Memory B cell (primary cell): ENCODE measurements at places on chromosomes 4 and X.

- peaks cover 3% of the 10 kb centered on the region for H3K4me1 ChIP-seq
- no peaks in the 10 kb centered on the region for H3K27me3 ChIP-seq
- H3K27ac ChIP-seq = no peak overlapping the region
- peak; percentile 22 for DNase-seq
Observed at GRCh38 chr4:80521438-80521837, 185.9 kb downstream of the CFAP299 start.

GRCh38 chr4:27861381-27861787 is 1000.7 kb downstream of the STIM2 start:
- no peak overlapping the region for H3K27ac ChIP-seq
- H3K4me3 ChIP-seq = no peak overlapping the region
- DNase-seq = no peak
- no peaks in the 10 kb centered on the region for H3K36me3 ChIP-seq

GRCh38 chrX:132444936-132445335 is 43.9 kb downstream of the MBNL3 start:
- no peaks in the 10 kb centered on the region for H3K36me3 ChIP-seq
- no peak for DNase-seq
- peaks cover 9% of the 10 kb centered on the region for H3K4me1 ChIP-seq
- H3K27ac ChIP-seq = peak overlapping the region; percentile 61
- H3K4me3 ChIP-seq = no peak overlapping the region

GRCh38 chrX:39764441-39764914 is 333.3 kb downstream of the BCOR start:
- no peak overlapping the region for H3K27ac ChIP-seq
- no peaks in the 10 kb centered on the region for H3K36me3 ChIP-seq
- no peak overlapping the region for H3K4me3 ChIP-seq
- no peaks in the 10 kb centered on the region for H3K4me1 ChIP-seq
- no peak for DNase-seq

DNA sequence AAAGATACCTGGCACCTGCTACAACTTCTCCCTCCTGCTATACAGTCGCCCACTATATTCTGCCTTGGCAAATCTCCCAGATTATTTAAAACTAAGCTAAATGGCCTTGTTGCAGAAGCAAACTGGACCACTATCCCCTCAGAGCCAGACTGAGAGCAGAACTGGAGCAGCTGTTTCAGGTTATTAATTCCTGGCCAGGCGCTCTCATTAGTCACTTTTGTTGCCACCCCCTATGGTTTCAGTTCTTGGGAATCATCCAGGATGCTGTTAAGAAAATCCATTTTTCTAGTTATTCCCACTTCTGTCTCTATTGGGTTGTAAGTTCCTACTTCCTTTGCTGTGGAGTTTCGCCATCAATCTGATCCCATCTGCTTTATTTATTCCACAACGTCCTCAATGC is 30.1 kb downstream of the ADGRA3 start:
- H3K36me3 ChIP-seq = no peaks in the 10 kb centered on the region
- H3K27me3 ChIP-seq = no peaks in the 10 kb centered on the region
- H3K27ac ChIP-seq = no peak overlapping the region

GRCh38 chr4:184784628-184785257 is 41.0 kb downstream of the ACSL1 start:
- H3K4me1 ChIP-seq = peaks cover 10% of the 10 kb centered on the region
- no peaks in the 10 kb centered on the region for H3K27me3 ChIP-seq
- no peak overlapping the region for H3K27ac ChIP-seq
- no peak overlapping the region for H3K4me3 ChIP-seq
- H3K36me3 ChIP-seq = peaks cover 22% of the 10 kb centered on the region

DNA sequence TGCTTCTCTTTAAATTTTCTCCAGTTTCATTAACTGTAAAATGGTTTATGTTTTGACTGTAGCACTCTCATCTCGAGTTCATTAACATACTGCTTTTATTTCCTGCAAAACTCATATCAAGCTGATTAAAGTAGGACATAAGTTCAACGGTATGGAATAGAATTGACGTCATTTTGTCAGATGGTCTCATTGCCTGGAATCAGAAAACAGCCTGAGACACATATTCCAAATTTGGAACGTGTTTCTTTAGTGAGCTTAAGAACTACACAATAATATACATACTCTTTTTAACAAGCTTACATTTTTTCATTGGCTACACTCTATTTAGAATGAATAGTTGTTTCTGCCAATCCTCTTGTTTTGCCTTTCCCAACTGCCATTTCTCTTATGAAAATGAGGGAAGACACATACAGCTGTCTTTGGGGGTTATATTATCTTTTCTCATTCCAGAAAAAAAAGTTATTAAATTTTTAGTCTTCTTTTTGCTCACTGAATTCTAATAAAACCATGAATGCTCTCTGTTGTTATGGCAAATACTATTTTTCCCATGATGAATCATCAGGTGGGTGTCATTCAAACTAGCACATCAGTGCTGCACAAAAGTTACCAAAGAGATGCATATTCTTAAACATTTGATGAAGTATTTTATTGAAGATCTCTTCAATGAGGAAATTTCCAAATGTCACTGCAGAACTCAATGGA is 162.8 kb downstream of the GABRB1 start:
- H3K36me3 ChIP-seq = no peaks in the 10 kb centered on the region
- no peaks in the 10 kb centered on the region for H3K4me1 ChIP-seq
- no peak overlapping the region for H3K4me3 ChIP-seq

DNA sequence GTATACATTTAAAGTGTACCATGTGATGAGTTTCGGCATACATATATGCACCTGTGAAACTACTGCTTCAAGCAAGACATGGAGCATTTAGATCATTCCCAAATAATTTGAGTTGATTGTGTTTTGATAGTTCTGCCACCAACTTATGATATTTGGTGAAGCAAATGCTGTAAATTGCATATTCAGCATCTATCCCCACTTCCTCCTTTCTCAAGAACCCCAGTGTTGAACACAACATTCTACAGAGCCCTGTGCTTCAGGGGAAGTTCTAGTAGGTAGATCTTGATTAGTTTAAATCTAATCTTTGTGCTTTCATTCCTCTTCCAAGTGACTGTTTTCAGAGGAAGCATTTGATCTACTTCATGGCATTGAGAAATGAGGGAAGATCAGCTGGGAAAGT is 5.4 kb upstream of the SHROOM3 start:
- H3K27me3 ChIP-seq = no peaks in the 10 kb centered on the region
- no peak overlapping the region for H3K27ac ChIP-seq
- DNase-seq = no peak
- no peaks in the 10 kb centered on the region for H3K4me1 ChIP-seq

- no peak overlapping the region for H3K27ac ChIP-seq
- no peaks in the 10 kb centered on the region for H3K4me1 ChIP-seq
- H3K36me3 ChIP-seq = no peaks in the 10 kb centered on the region
- no peaks in the 10 kb centered on the region for H3K27me3 ChIP-seq
- DNase-seq = no peak
- H3K4me3 ChIP-seq = no peak overlapping the region
Observed at GRCh38 chr4:148737061-148737770, 295.0 kb upstream of the NR3C2 start.

- no peak for DNase-seq
- peaks cover 4% of the 10 kb centered on the region for H3K4me1 ChIP-seq
- H3K36me3 ChIP-seq = no peaks in the 10 kb centered on the region
- no peak overlapping the region for H3K4me3 ChIP-seq
Observed at GRCh38 chrX:78603908-78604307, 55.2 kb downstream of the RTL3 start.

DNA sequence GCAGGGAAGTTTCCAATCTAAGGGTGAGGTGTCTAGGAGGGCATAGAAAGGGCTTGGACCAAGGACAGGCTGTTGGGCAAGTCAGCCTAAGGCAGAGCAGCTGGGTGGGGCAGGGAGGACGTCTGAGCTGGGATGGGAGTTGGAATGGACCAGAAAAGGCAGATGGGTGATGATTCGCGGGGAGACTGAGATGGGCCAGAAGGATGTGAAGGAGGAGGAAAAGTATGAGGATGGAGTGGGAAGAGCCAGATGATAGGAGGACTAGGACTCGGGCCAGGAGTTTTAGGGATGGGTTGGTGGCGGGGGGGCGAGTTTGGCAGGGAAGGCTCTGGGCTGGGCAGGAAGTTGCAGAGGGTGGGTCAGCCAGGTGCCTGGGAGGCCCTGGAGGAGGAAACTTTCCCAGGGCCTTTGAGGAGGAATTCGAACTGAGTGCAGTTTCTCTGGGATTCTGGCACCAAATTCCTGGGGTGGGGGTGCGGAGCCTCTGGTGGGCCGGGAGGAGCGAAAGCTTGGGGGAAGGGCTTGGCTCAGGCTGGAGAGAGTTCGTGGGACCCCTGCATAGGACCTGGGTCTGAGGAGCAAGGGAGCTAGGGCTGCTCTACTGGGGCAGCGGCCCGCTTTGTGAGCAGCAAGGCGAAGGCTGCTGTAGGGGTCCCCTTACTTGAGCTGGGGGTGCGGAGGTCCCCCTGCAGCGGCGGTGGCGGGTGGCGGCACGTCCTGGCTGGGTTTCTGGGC is 8.7 kb upstream of the TIMP1 start:
- H3K27me3 ChIP-seq = peaks cover 23% of the 10 kb centered on the region
- DNase-seq = no peak
- H3K4me3 ChIP-seq = no peak overlapping the region

DNA sequence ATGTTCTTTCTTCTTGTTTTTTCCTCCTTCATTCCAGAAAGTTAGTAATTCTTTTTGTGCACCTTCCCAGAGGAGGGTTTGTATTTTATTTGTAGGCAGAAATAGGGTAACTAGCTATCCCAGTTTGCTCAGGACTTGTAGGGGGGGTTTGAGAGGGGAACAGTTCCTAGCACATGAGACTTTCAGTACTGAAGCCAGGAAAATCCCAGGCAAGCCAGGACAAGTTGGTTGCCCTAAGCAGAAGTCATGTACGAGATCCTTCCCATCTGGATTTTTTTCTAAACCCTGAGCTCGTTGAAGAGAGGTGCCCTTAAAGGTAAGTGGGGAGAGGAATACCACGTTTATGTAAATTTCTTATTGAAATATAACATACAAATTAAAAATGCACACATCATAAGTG is 15.6 kb upstream of the TAB3 start:
- H3K4me1 ChIP-seq = no peaks in the 10 kb centered on the region
- no peaks in the 10 kb centered on the region for H3K36me3 ChIP-seq

DNA sequence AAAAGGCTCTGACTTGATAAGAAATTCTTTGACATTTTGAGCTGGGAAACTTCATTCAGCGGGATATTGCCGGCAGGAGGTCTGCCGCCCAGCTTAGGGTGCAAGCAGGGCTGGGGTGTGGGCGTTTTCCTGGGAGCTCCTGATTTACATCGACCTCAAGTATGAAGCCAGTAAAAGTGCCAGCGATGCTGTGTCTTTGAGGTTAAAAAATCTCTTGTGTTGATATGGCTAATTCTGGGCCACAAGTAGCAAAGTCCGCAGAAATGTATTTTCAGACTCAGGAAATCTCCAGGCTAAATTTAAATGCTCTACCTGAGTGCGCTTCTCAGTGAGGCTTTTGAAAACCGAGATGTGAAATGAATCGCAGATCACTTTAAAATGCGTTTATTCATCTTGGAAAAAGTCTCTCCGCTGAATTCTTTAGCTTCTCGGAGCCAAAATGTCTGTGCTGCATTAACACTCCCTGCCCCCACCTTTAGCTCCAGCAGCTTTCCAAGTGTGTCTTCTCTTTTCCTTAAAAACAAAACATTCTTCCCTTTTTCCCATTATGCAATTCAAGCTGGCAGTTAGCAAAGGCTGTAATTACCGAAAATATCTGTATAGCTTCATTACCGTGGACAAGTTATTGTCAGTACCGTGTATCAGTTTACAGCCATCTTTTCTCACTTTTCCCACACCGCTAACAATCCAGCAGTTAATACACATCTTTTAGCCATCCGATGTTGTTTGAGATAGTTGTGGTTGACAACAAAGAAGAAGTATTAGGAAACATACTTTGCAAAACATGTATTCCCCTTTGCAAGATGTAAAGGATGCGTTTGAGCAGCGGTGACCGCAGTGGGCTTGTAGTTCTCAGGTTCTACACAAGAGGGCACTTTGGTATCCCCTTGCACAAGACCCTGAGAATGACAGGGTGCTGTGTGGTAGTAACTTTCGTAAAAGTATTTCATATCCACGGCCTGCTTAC is 136.0 kb upstream of the STX18 start:
- H3K36me3 ChIP-seq = peaks cover 25% of the 10 kb centered on the region

GRCh38 chr4:26319949-26320537 is 771 bp upstream of the RBPJ start:
- no peaks in the 10 kb centered on the region for H3K27me3 ChIP-seq
- H3K27ac ChIP-seq = peak overlapping the region; percentile 97
- H3K4me3 ChIP-seq = peak overlapping the region; percentile 99

GRCh38 chr4:22814906-22815305 is 122.2 kb downstream of the GBA3 start:
- no peak overlapping the region for H3K27ac ChIP-seq
- no peaks in the 10 kb centered on the region for H3K4me1 ChIP-seq
- H3K27me3 ChIP-seq = no peaks in the 10 kb centered on the region
- H3K36me3 ChIP-seq = no peaks in the 10 kb centered on the region
- DNase-seq = no peak
- no peak overlapping the region for H3K4me3 ChIP-seq

DNA sequence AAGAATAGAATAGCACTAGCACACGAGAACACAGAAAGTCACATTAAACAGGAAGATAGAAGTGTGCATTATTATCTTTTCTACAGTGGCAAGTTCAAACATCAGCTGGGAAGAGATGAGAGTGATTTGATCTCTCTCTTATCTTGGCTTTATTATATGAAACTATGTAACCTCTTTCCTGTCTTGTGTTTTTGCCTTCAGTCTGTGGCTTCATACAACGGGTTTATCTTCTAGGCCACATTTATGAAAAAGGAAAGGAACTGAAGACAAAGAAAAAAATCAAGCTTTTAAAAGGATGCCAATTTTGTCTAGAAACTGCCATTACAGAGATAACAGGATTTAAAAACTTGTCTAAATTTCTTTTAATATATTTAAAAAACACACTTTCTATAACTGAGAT is 983.6 kb downstream of the RPA4 start:
- H3K4me1 ChIP-seq = no peaks in the 10 kb centered on the region
- no peak overlapping the region for H3K4me3 ChIP-seq
- no peak overlapping the region for H3K27ac ChIP-seq
- H3K36me3 ChIP-seq = no peaks in the 10 kb centered on the region

GRCh38 chrX:41870719-41871151 is 52.6 kb downstream of the CASK start:
- no peak overlapping the region for H3K4me3 ChIP-seq
- peaks cover 17% of the 10 kb centered on the region for H3K4me1 ChIP-seq
- no peaks in the 10 kb centered on the region for H3K27me3 ChIP-seq

DNA sequence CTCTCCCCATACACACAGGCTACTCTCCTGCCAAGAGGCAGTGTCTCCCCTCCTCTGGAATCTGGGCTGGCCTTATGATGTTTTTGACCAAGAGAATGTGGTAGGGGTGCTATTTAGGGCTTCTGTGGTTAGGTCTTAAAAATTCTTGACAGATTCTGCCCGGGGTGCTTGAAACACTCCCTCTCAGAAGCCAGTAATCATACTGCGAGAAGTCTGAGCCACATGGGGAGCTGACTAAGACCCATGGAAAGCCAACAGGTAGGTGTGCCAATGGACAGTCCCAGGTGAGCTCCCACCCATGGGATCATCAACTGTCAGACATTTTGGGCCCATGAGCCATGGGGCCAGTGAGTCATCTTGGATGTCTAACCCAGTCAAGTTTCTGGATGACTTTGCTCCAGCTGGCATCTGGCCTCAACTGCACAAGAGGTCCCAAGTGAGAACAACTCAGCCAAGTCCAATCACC is 315.7 kb downstream of the FBXW7 start:
- H3K36me3 ChIP-seq = no peaks in the 10 kb centered on the region
- no peak overlapping the region for H3K27ac ChIP-seq
- DNase-seq = no peak

- DNase-seq = no peak
- H3K36me3 ChIP-seq = no peaks in the 10 kb centered on the region
- no peak overlapping the region for H3K27ac ChIP-seq
- H3K4me1 ChIP-seq = no peaks in the 10 kb centered on the region
- H3K4me3 ChIP-seq = no peak overlapping the region
Observed at GRCh38 chr4:79429113-79429903, 21.3 kb upstream of the GK2 start.

- H3K27ac ChIP-seq = no peak overlapping the region
- no peaks in the 10 kb centered on the region for H3K36me3 ChIP-seq
- H3K4me1 ChIP-seq = no peaks in the 10 kb centered on the region
- H3K4me3 ChIP-seq = no peak overlapping the region
Observed at GRCh38 chr4:188619456-188620149, 480.4 kb downstream of the TRIML1 start.
